Stimulated activated CD8-positive, alpha-beta memory T cell treated with anti-CD3 and anti-CD28 coated beads, Interleukin-4, amount 100 ng/mL, for 1 hour (primary cell): ENCODE measurements at places on chromosomes 1 and 21.

DNA sequence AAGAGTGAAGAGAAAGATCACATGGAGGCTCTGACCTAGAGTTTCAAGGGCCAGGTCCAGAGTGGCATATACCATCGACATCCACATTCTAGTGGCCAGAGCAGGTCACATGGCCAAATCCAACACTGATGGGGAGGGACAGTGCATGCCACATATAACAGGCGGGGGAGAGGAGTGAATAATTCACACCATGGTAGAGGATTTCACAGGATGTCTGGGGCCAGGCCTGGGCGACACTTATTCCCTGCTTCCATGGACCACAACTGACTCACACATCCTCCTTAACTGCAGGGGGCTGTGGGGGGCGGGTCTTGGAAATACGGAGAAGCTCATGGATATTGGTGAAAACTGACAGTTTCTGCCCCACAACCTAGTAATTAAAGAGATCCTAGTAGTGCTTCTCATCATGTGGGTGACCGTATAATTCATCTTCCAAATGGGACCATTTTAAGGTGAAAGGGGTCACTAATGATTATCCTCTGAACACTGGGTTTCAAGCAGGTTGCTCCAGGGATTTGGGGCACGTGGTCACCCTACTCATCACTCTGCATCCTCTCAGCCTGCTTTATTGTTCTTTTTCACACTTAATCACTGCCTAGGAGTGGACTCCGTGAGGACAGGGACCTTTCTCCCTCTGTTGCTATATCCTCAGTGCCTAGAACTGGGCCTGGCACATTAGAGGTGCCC is 44.0 kb downstream of the IGSF21 start:
- DNase-seq: no peak

GRCh38 chr1:43239484-43239883 is 30.3 kb upstream of the TMEM125 start:
- no peak for DNase-seq

GRCh38 chr1:239547987-239548386 is 161.6 kb downstream of the CHRM3 start:
- no peak for DNase-seq

- no peak for DNase-seq
Observed at GRCh38 chr1:237179503-237179902, 137.5 kb downstream of the RYR2 start.

DNA sequence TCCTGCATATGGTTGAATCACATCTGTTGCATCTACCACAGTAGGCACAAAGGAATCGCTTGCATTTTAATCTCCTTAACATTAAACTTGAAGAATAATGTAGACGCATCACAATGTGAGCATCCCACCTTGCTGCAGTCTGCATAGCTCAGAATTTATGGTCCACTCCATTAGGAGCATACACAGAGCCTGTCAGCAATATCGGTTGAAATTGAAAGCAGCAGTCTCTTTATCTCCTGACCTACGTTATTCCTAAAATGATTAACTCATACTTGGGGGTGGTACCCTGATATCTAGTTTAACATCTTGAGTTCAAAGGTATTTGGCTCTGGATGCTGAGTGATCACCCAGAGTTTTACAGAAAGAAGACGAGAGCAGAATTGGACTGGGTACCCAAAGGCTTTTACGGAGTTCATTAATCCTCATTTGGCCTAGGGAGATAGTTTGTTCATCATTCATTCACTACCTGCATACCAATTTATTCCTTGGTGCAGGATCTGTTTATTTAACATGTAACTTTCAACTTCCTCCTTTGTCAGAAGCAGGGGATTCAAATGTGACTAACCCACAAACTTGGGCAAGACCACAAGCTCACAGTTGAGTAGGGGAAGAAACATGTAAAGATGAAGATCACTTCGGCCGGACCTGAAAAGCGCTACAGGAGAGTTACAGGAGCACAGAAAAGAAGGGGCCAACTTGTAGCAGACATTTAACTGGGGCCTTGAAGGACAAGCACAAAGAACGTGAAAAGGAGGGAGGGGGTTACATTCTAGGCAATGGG is 187.9 kb downstream of the DAB1 start:
- no peak for DNase-seq
